ENCODE measurements at places on chromosomes 6 and 20. TPM values are rescaled to one million over a fixed set of nuclear protein-coding genes. Genes with fewer than 3 reads are reported as not detected.

The BMP5 gene
- polyA plus RNA-seq: 2.8 TPM

The SNX5 gene
- polyA plus RNA-seq: 128 TPM

The LY6G6D gene
- 2.3 TPM for polyA plus RNA-seq

The DUSP15 gene
- 31.0 TPM for polyA plus RNA-seq

The RHAG gene
- polyA plus RNA-seq: 0.53 TPM
